D721Med (cell line): ENCODE measurements at places on chromosomes 16 and 17.

- DNase-seq: no peak
Observed at GRCh38 chr17:2138761-2139160, 83.9 kb downstream of the HIC1 start.

DNA sequence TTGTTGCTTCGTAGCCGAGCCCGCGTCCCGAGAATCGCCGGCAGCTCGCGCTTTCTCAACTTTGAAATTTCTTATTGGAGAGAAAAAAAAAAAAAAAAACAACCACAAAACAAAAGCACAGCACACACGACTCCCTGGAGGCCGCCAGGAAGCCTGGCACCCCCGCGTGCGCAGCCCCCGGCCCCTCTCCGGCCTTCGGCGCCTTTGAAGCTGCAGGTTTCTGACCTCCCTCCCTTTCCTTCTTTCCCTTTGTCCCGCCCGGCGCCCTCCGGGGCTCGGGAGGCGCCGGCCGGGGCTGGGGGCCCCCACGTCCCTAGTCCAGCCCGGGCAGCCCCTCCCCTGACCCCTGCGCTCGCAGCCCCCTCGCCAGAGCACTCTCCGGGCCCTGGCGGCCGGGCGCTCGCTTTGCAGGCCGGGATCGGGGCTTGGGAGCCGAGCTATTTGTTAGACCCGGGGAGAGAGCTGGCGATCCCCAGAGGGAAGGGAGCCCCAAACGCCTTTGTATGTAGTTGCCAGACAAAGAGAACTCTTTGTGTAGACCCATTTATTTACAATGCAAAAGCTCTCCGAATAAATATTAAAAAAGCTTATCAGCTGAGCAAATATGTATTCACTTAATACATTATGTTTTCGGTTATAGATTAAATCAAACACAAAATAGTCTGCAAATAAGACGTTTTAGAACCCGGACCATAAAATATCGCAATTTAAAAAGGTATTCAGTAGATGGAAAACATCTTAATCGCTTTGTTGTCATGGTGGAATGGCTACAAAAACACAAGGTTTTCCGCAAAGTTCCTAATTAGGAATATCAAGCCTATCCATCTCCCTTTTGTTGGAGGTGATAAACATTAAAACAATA lies 2.3 kb downstream of the BAHCC1 start:
- DNase-seq: no peak

DNA sequence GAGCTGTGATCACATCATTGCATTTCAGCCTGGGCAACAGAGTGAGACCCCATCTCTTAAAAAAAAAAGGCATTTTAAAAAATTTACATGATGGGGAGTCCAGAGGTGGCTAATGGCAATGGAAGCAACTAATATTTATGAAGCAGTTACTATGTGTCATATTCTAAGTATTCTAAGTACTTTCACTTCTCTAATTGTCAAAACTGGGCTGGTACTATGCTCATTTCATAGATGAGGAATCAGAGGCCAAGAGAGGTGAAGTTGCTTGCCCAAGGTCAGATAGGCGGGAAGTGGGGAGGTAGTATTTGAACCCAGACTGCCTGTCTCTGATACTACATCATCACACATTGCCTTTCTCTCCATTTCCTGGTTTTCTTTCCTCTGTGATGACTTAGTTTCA lies 50.7 kb downstream of the SLC5A11 start:
- DNase-seq: no peak

DNA sequence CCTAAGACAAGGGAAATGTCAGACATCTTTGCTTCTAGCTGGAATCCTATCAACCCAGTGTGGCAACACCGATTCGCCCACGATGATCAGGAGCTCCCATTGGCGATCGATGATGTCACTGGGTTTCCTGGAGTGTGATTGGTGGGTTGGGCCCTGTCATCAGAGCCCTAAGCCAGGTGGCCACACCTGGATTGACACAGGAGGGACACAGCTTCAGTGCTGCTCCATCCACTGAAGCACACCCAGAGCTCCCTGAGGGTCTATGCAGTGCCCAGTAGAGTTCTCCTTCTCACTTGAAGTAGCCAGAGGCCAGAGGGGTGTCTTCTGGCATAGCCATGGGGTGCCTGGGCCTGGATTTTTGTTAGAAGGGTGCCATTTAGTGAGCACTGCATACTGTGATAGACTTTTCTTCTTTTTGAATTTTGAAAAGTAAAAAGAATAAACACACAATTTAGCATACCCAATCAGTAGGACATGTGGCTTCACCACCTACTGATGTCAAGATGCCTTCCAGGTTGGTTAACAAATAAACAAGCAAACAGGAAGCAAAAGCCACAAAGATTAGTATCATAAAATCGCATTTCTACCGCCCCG lies 77.6 kb downstream of the CMIP start:
- DNase-seq: no peak

GRCh38 chr16:26344976-26345375 lies 653.2 kb downstream of the HS3ST4 start:
- no peak for DNase-seq

DNA sequence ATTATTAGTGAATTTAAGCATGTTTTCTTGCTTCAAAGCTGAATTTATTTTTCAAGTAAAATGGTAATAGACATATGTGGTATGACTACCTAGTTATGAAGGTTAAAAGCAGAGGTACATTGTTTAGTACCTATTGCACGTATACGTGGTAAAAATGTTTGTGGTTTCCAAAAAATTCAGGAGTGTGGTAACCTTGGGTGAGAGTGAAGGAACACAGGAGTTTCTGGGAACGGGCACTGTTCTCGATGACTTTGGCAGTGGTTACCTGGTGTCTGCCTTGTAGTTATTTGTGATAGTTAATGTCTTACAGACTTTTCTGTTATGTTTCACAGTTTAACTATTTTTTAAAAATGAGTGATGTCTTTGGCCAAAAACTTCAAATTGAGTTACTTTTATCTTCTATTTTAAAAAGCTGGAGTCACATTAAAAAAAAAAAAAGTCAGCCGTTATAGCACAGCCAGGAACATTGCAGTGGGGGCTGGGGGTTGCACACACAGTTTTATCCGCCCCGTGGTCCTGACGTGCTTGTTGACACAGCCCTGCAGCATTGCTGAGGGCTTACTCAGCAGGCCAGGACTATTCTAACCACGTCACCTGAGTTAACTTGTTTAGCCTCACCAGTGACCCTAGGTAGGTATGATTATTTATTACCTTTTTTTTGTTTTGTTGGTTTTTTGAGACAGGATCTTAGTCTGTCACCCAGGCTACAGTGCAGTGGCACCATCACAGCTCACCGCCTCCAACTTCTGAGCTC lies 10.9 kb downstream of the JPT2 start:
- no peak for DNase-seq

DNA sequence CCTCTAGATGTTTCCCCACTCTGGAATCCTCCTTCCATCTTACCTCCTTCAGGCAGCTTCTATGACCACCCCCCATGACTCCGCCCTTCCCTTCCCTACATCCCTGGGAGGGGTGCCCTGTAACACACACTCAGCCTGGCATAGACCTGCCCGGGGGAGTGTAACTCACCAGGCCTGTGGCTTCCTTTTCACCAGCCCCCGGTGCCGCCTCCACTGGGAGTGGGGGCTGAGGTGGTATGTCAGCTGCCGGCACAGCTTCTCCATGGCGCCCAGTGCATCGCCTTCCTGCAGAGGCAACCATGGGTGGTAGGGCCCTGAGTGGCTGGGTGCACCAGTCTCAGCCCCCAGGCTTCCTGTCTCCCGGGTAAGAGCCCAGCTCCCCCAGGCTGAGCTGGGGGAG lies 32.3 kb downstream of the TRPV2 start:
- DNase-seq: no peak

- no peak for DNase-seq
Observed at GRCh38 chr17:44177640-44178039, 7.1 kb downstream of the ASB16 start.

GRCh38 chr17:74192950-74193781 lies 10.3 kb upstream of the RPL38 start:
- DNase-seq: peak; percentile 73

DNA sequence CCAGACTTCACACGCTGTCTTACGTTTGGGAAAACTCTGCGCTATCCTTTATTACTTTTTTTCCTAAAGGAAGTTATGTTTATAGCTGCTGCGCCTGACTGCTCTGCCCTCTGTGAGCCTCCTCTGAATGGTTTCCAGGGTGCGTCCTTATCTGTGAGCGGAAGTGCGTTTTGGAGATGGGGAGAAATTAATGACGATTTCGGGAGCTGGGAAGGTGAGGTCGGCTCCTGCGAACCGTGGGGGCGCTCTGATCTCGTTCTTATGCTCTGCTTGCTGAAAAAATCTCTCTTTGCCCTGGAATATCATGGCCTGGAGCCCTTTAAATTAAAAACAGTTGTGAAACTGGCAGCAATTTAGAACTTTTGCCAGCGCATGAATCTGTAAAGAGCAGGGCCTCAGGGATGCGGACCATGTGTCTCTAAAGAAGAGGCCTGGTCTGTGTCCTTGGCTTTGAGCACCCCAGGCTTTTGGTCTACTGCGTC lies 135.7 kb upstream of the ZFHX3 start:
- DNase-seq: no peak

GRCh38 chr17:50169881-50170459 lies 4.2 kb downstream of the SGCA start:
- DNase-seq: no peak

DNA sequence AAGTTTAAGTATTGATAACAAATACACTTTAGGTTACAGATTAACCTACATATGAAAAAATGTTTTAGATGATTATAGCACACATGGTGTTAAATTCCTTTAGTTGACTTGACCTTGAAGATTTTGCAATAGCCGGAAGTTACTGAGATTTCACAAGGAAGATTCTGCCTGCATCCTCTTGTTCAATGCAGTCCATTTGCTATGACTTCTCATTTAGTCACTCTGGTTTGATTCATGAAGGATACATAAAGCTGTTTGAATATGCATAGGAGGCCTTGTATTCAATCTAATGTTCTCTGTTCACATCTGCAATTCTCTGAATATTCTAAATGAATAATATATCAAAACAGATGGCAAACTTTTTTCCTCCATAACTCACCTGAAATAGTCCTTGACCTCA lies 870.2 kb upstream of the GOT2 start:
- DNase-seq: no peak

DNA sequence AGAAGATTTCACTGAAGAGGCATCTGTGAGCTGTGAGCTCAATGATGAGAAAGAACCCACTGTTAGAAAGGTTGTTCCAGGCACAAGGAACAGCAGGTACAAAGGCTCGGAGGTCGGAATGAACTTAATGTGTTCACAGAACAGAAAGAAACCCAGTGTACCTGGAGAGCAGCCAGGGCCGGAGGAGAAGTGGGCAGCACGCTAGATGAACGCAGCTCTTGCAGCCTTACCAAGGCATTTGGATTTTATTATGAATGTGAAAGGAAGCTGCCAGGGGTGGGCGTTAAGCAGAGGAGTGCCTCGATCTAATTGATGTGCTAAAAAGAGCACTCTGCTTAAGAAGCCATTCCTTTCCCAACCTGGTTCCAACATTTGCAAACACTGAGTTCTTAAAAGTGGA lies 19.0 kb downstream of the EEF2K start:
- DNase-seq: no peak

DNA sequence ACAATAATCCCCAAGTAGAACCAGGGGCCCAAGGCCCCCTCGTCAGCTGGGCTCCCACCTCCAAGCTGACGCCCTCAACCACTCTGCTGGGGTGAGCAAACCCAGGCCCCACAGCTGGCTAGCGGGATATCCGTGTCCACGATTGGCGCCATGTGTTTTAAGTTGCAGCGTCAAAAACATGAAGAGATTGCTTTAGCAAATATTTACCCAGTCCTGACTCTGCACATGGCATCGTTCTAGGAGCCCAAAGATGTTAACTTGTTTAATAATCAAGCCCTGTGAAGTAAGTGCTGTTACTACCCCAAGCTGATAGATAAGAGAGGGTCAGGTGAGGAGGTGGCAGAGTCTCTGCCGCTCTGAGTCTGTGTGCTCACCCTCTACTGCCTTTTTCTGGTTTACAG lies 344 bp upstream of the SEPTIN12 start:
- DNase-seq: no peak

DNA sequence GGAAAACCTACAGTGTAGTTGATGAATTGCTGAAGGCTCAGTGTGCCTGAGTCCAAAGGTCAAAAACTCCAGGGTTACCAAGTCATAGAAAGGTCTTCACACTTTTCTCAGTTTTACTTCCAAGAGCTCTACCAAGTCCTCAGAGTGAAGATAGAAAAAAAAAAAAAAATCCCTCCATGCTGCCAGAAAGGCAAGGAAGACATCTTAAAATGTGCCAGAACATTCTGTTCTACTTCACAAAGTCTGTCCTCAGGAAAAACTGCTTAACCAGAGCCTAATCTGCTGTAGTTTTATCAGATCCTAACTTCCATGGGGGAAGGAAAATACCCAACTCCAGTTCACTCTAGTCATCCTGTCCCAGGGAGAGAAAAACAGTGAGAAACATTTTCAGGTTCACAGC lies 175.6 kb upstream of the CDH11 start:
- no peak for DNase-seq

DNA sequence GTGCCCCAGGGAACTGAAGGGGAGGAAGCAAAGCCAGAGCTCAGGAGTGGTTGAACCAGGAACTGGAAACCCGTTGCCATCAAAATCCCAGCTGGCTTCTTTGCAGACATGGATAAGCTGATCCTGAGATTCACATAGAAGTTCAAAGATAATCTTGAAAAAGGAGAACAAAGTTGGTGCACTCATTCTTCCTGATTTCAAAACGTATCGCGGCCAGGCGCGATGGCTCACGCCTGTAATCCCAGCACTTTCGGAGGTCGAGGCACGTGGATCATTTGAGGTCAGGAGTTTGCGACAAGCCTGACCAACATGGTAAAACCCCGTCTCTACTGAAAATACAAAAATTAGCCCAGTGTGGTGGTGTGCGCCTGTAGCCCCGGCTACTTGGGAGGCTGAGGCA lies 7.1 kb downstream of the RAP1GAP2 start:
- no peak for DNase-seq

DNA sequence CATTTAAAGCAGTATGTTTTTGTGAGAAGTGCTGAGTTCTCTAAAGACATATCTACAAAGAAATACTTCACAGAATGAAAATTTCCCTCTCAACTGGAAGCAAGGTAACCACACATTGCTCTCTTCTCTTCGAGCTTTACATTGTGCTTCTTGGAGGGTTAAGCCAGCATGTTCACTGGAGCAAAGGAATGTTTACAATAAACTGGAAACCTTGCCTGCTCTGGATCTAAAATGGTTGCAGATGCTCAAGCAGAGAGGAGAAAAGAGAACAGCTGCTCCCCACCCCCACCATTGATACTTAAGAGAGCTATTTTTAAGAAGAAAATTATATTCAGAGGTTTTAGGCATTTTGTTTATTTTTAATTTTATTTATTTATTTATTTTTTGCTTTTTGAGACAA lies 213.1 kb downstream of the CEP112 start:
- no peak for DNase-seq
